ENCODE measurements at places on chromosomes 11 and 22.

- DNase-seq: no peak
These were observed 432 bp upstream of the GP1BB start for GRCh38 chr22:19722982-19723231.

GRCh38 chr11:46381819-46382645, 563 bp downstream of the MDK start:
- DNase-seq: no peak

- DNase-seq: no peak
These were observed 9.1 kb upstream of the SERHL2 start for GRCh38 chr22:42544686-42545085.

DNA sequence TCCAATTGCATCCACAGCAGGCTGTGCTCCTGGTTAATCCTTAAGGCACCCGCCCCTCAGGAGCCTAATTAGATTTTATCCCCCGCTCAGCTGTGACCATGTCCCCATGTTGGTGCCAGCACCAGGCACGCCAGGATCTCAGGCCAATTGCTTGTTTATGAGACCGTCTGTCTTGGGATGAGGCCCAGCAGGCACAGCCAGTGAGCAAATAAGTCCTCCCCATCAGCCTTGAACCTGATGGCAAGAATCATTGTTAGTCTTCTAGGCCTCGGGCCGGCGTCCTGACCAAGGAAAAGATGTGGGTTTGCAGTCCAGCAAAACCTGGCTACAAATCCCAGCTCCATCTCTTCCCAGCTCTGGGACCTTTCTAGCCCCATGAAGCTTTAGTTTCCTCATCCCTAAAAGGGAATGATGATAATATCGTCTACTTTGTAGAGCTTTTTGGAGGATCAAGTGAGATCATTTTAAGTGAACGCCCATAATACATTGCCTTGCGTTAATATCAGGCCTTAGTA, 57.3 kb downstream of the TP53I11 start:
- no peak for DNase-seq

DNA sequence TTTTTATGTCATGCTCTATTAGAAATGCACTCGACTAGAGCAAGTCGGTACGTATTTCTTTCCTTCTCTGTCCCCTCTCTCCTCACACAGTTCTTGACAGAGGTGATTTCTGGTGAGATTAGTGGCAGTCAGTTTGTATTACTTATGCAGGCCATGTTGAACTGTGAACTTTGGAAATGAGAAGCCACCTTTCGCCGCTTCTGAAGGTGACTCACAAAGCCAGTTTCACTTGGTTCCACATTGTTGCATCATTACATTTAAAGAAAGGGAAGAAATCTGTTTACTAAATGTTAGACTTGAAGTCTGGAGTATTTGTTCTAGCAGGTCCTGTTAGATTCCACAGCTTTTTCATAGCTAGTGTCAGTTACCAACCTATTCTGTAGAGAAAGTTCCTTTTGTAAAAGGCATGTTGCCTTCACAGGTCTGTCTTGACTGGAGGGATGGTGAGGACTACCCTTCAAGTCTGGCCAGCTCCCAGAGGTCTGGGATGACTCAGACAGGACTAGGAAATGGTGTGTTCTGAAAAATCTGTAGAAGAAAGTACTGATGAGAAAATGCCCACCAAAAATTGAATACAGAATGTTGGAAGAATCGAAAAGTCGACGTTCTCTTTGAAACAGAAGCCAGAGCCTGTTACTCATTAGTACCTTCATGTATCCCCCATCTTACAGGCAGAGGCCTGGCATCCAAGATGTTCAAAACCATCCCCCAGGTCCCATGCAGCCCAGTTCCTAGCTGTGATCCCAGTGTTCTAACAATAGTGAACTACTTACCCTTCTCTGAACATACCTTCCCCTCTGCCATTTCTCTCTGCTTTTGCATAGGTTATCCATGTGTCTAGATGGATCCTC, 181.4 kb downstream of the DBX1 start:
- peak; percentile 77 for DNase-seq

- DNase-seq: no peak
These were observed 97.1 kb upstream of the CARD18 start for GRCh38 chr11:105236664-105237063.

- DNase-seq: no peak
These were observed 38.8 kb downstream of the ADAMTS15 start for GRCh38 chr11:130486987-130487923.

DNA sequence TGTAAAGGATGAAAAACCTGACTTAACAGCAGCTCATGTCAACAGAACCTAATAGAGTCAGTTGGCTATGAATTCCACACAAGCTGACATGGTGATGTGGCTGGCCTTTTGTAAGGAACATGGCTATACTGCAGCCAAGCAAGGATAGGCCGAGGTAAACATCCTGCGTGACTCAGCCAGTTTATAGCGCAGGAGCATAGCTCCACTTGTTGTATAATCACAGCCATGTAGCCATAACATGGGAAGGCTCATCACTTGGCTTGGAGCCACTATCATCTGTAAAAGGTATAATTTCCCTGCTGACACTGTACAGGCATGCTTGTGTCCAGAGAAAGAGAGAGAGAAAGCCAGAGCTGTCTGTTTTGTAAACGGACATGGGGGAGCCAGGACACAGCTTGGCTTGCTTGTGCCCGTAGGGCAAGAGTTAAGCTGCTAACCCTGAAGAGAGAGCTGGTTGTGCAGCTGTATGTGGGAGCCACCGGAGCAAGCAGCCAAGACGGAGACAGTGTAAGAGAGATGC, 104.4 kb upstream of the PLET1 start:
- DNase-seq: no peak

DNA sequence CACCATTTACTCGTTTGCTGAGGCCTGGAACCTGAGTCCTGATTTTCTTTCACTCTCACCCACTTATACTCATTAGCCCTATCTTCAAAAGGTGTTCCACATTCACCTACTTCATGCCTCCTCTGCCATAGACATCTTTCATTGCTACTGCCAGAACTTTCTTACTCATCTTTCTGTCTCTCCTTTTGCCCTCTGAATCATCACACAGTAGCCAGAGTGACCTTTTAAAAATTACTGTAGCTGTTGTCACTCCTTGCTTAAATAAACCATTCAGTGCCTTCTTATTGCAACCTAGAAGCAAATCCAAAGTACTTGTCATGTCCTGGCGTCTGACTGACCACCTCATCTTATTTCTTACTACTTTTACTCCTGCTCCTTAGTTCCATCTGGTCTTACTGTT, 38.2 kb downstream of the ATXN10 start:
- DNase-seq: no peak

DNA sequence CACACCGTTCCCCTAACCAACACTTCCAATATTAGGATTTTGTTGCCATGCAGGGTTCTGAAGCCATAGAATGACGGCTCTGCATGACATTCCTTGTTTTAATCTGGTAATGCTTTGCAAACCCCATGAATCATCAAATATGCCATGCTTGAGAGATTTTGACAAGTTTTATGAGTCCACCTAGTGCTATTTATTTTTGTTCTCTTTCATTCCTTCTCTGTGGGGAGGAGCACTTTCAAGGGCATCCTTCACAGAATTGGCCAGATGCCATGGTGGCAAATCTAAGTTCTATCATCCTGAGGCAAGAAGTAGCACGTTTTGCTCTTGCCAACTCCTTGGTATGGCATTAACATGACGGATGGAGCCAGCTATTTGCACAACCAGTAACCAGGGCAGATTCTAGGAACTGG, 268.4 kb downstream of the FAM76B start:
- DNase-seq: peak; percentile 75

DNA sequence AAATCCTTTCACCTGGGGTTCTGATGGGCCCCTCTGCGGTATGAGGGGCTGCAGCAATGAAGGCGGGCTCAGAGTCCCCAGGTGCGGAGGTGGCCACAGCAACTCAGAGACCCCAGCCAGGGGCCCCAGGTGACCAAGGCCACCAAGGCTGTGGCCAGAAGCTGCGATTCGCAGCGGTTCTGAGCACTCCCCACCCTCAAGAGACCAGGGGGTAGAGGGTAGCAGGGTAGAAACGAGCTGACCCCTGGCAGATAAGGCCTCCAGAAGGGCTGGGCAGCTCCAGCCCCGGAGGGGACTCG, 948 bp downstream of the TNKS1BP1 start:
- no peak for DNase-seq

GRCh38 chr11:100706179-100706578, 19.1 kb downstream of the ARHGAP42 start:
- DNase-seq: no peak

GRCh38 chr22:28030473-28030872, 111.4 kb upstream of the PITPNB start:
- DNase-seq: no peak

DNA sequence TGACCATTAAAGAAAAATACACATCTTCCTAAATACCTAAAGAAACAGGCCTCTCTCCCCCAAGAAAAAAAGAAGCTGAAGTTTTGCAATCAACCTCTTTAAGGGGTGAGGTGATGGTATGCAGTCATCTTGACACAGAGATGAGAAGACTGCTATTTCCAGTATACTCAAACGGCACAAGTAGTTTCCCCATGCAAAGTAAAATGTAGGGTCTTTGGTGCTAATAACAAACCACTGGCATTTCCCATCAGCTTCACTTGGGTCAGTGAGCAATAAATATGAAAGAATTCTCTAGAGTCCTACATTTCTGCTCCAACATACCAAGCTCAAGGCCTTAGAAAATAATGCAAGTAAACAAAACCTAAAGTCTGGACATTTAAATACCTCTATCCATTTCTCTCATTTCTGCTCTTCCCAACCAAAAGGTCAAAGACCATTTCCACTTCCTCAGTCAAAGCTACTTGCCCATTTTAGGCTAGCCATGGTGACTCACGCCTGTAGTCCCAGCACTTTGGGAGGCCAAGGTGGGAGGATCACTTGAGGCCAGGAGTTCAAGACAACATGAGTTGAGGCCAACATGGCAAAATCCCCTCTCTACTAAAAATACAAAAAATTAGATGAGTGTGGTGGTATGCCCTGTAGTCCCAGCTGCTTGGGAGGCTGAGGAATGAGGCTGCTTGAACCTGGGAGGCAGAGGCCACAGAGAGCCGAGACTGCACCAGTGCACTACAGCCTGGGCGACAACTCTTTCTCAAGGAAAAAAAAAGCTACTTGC, 39.5 kb upstream of the CHRNA10 start:
- no peak for DNase-seq

DNA sequence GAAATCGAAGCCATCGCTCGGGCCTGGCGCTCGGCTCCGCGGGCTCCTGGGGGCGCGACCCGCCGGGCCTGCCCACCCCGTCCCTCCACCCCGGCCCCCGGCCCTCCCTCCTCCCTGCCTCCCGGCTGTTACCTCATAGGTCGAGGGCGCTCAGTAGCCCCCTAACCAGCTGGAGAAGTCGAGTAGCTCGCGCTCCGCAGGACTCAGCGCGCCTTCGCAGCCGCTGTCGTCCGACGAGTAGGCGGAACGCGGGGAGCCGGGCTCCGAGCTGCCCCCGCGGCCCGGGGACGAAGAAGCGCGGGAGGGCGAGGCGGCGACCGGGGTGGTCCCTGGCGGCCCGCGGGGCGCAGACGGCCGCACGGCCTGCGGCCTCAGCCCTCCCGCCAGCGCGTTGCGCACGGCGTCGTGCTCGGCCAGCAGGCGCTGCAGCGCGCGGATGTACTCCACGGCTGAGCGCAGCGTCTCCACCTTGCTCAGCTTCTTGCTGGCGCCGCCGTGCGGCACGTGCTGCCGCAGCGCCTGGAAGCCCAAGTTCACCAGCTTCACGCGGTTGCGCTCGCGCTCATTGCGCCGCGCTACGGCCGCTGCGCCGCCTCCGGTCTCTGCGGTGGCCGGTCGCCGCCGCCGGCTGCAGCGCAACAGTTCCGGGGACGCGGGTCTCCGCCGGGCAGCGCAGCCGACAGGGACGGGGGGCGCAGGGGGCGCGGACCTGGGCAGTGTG, 627 bp downstream of the ASCL2 start:
- peak; percentile 68 for DNase-seq

- DNase-seq: no peak
These were observed 11.4 kb downstream of the GNB1L start for GRCh38 chr22:19843107-19843856.

- no peak for DNase-seq
These were observed 13.0 kb downstream of the MTFP1 start for GRCh38 chr22:30438559-30438958.

GRCh38 chr11:123187665-123188507, 7.2 kb downstream of the CLMP start:
- DNase-seq: no peak

GRCh38 chr11:117535850-117536411, 208.3 kb downstream of the CEP164 start:
- no peak for DNase-seq

DNA sequence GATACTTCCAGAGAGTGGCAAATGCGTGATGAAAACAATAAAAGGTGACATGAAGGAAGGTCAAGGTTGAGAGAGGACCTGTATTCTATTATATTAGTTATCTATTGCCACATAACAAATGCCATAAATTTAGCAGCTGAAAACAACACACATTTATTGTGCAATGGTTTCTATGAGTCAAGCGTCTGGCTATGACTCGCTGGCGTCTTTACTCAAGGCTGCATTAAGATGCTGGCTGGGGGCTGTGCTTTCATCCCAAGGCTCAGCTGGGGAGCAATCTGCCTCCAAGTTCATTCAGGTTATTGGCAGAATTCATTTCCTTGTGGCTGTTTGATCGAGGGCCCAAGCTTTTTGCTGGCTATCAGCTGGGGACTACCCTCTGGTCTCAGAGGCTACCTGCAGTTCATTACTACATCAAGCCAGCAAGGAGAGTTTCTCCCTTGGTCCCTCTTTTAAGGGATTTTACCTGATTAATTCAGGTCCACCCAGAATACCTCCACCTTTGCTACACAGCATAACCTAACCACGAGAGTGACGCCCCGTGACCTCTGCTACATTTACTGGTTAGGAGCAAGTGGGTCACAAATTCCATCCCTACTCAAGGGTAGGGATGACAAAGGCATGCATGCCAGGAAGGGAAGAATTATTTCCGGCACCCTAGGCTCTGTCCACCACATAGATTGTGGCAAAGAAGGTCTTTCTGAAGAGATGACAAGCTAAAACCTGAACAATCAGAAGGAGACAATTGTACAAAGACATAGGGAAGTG, 549.1 kb downstream of the MN1 start:
- peak; percentile 4 for DNase-seq

- DNase-seq: no peak
These were observed 5.9 kb downstream of the PTPMT1 start for GRCh38 chr11:47571357-47571729.

- no peak for DNase-seq
These were observed 264.4 kb downstream of the DDX10 start for GRCh38 chr11:108929241-108929640.

DNA sequence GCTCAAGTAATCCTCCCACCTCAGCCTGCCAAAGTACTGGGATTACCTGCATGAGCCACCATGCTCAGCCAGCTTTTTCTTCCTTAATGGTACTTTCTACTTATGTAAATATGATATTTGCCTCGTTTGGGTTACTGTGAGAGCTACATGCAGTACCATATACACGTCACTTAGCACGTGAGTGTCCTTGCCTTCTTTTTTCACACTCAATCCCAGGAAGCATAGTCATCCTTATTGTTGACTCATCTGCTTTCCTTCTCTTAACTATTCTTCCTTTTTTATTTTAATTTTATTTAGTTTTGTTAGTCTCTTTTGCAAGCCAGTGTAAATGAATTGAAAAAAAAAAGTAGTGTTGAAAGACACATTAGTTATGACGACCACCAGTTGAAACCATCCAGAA, 205.9 kb downstream of the HIPK3 start:
- DNase-seq: no peak
